ENCODE measurements at places on chromosomes 16 and 17. TPM values are rescaled to one million over a fixed set of nuclear protein-coding genes. Genes with fewer than 3 reads are reported as not detected.

DNA sequence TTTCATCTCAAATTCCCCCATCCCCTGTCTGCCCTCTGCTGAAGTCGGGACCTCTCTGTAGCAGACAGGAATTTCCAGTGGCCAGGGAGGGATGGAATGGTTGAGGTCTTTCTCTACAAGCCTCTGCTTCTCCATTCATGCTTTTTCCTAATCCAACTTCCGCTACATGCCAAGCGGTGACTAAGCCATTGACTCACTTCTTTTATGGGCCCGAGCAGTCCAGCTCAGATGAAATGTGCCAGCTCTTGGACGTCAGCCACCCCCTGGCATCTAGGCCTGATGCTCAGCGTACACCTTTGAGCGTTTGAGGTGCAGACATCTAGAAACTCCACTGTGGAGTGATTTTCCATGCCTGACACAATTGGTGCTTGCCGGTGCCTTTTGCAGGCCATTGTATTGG, 40.7 kb upstream of the GPR139 start:
- no peak overlapping the region for H3K27ac ChIP-seq
- H3K36me3 ChIP-seq = no peaks in the 10 kb centered on the region
- no peak overlapping the region for H3K4me3 ChIP-seq
- DNase-seq = no peak

GRCh38 chr16:10556236-10556635, 24.2 kb downstream of the EMP2 start:
- H3K4me3 ChIP-seq = no peak overlapping the region
- H3K27ac ChIP-seq = no peak overlapping the region
- no peak for DNase-seq
- no peaks in the 10 kb centered on the region for H3K27me3 ChIP-seq
- H3K36me3 ChIP-seq = 0 out of 2 replicates have a peak, but pooled peaks cover 10% of the 10 kb centered on the region
- peaks cover 37% of the 10 kb centered on the region for H3K4me1 ChIP-seq

- no peak overlapping the region for H3K4me3 ChIP-seq
- no peak overlapping the region for H3K27ac ChIP-seq
- peaks cover 16% of the 10 kb centered on the region for H3K4me1 ChIP-seq
Observed at GRCh38 chr17:78324391-78325075, 35.3 kb downstream of the SOCS3 start.

DNA sequence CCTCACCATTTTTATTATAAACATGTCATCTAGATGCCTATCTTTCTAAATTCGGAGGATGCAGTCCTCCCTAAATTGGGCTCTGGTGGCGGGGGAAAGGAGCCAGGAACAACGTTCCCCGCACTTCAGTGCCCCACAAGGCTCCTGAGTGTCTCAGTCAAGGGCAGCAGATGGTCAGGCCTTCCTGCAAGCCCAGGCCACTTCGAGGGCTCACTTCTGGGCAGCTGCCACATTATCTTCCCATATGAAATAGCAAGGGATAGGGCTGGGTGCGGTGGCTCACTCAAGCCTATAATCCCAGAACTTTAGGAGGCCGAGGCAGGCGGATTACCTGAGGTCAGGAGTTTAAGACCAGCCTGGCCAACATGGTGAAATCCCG, 32.3 kb downstream of the FBXO31 start:
- H3K36me3 ChIP-seq = no peaks in the 10 kb centered on the region
- H3K27ac ChIP-seq = no peak overlapping the region
- H3K27me3 ChIP-seq = no peaks in the 10 kb centered on the region
- H3K4me1 ChIP-seq = no peaks in the 10 kb centered on the region

DNA sequence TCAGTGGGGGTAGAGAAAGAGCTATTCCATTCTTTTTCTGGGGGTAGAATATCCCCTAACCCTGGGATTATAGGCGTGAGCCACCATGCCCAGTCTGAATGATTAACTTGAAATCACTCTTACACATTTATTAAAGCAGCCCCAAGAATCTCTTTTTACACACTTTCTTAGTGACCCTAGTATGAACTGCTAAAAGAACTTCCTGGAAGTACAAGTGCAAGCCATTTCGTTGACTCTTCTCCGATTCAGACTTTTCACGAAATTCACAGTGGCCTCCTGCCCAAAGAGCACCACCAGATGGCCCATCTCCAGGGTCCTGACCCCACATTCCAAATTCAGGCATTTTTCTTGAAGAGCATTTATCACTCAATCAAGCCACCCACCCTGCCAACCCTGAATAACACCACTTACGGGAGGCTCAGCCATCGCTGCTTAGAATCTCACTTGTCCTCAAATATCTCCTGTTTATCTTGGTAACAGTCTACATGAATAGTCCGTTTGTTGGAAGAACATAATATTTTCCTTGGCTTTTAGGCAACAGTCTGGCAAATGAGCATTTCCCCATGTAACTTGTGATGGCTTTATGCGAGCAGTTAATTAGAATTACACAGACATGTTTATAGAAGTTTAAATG, 28.0 kb downstream of the ZNF423 start:
- peaks cover 94% of the 10 kb centered on the region for H3K27me3 ChIP-seq
- H3K27ac ChIP-seq = no peak overlapping the region
- H3K36me3 ChIP-seq = no peaks in the 10 kb centered on the region
- DNase-seq = no peak

- H3K36me3 ChIP-seq = no peaks in the 10 kb centered on the region
- DNase-seq = no peak
Observed at GRCh38 chr16:35411156-35411555, 1951.7 kb downstream of the TP53TG3F start.

GRCh38 chr16:72255786-72256185, 83.8 kb upstream of the PMFBP1 start:
- H3K36me3 ChIP-seq = no peaks in the 10 kb centered on the region
- H3K27me3 ChIP-seq = 0 out of 2 replicates have a peak, but pooled peaks cover 7% of the 10 kb centered on the region
- no peak overlapping the region for H3K4me3 ChIP-seq
- H3K27ac ChIP-seq = no peak overlapping the region
- H3K4me1 ChIP-seq = no peaks in the 10 kb centered on the region

GRCh38 chr16:7268182-7268581, 64.5 kb upstream of the RBFOX1 start:
- no peaks in the 10 kb centered on the region for H3K27me3 ChIP-seq
- no peak overlapping the region for H3K27ac ChIP-seq
- no peaks in the 10 kb centered on the region for H3K36me3 ChIP-seq
- no peak overlapping the region for H3K4me3 ChIP-seq

- H3K4me3 ChIP-seq = no peak overlapping the region
- H3K27ac ChIP-seq = no peak overlapping the region
- no peak for DNase-seq
Observed at GRCh38 chr16:1180549-1181403, 27.9 kb downstream of the CACNA1H start.

DNA sequence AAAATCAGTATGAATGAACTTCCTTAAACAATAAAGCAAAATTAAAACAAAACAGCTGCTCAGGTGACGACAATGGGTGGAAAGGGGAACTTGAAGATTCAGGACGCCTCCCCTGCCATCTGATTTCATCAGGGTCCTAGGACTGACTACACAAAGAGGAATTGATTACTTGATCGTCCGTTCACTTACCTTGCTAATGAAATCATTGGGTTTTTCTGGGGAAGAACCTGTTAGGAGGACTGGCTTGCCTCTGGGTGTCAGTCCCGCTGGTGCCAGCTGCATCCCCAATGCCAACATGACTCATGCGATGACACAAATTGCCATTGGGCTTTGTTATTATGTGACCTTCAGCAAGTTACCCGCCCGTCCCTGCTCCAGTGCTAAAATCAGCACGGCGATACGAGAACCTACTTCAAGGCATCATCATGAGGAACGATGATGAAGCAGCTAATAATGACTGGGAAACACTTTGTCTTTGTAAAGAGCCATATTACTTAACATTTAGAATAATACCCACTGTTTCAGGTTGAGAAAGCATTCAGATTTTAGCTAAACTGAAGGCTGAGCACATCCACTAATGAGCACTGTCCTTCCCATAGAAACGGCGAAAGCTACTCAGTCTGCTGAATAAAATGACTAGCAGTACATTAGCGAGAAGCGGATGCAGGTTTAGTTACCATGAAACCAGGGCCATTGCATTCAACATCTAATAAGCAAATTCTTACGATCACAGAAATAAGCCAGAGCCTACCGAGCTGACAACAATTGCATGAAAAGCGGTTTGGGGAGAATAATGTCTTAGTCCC, 139.4 kb downstream of the ZFHX3 start:
- no peak overlapping the region for H3K4me3 ChIP-seq
- H3K27me3 ChIP-seq = no peaks in the 10 kb centered on the region
- no peak for DNase-seq
- no peak overlapping the region for H3K27ac ChIP-seq

- H3K27me3 ChIP-seq = no peaks in the 10 kb centered on the region
- H3K4me3 ChIP-seq = no peak overlapping the region
- peaks cover 41% of the 10 kb centered on the region for H3K4me1 ChIP-seq
- H3K36me3 ChIP-seq = no peaks in the 10 kb centered on the region
Observed at GRCh38 chr16:57898961-57899360, 72.0 kb downstream of the CNGB1 start.

- H3K36me3 ChIP-seq = no peaks in the 10 kb centered on the region
- H3K4me1 ChIP-seq = peaks cover 11% of the 10 kb centered on the region
- no peak overlapping the region for H3K27ac ChIP-seq
Observed at GRCh38 chr16:50275428-50276325, 9.3 kb downstream of the ADCY7 start.

- H3K4me1 ChIP-seq = peaks cover 8% of the 10 kb centered on the region
- peaks cover 21% of the 10 kb centered on the region for H3K27me3 ChIP-seq
- H3K36me3 ChIP-seq = no peaks in the 10 kb centered on the region
- H3K4me3 ChIP-seq = no peak overlapping the region
Observed at GRCh38 chr16:87178977-87179376, 138.2 kb downstream of the C16orf95 start.

DNA sequence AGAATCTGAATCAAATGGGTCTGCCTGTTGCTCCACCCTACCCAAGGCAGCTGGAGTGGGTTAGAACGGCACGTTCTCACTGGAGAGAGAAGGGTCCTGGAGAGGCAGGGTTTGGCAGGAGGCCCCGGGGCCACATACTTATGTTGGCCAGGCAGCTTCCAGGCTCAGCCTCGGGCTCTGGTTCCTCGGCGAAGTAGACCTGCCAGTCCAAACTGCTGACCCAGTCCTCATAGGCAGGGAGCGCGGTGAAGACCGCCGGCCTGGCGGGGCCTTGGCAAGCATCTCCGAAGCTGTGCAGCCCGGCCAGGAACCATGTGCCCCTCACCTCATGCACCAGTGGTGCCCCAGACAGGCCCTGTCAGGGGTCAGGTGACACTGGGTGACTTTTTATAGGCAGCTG, 4.8 kb downstream of the PRSS53 start:
- H3K36me3 ChIP-seq = peaks cover 5% of the 10 kb centered on the region
- no peaks in the 10 kb centered on the region for H3K27me3 ChIP-seq
- DNase-seq = no peak
- no peaks in the 10 kb centered on the region for H3K4me1 ChIP-seq
- H3K4me3 ChIP-seq = no peak overlapping the region

DNA sequence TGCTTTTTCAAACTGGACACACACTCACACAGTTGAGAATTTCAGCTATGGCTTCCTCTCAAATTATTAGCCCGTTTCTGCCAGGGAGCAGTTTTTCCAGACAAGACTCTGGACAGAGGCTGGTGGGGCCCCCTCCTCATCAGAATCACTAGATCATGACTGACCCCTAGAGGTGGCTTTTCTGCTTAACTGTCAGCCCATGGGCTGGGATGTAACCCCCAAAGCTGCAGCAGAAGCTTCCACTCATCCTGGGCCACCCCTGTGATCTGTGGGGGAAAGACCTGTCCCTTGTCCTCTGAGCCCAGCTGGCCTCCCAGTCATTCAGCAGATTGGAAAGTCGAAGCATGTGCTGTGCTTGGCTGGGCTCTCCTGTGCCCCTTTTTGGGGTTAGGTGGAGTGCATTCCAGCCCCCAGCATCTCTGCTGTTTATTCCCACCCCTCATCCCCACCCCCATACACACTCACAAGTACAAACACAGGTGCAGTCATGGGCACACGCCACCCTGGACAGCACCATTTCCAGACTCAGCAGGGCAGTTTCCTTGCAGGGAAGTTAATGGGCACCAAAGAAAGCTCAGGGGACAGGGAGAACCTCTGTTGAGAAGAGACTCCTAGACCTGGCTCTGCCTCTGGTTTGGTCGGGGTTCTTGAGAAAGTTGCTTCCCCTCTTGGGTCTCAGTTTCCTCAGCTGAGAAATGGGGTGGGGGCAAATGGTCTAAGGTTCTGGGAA, 77.6 kb upstream of the RBL2 start:
- peaks cover 58% of the 10 kb centered on the region for H3K27me3 ChIP-seq
- no peak for DNase-seq
- H3K36me3 ChIP-seq = no peaks in the 10 kb centered on the region
- no peak overlapping the region for H3K4me3 ChIP-seq
- no peaks in the 10 kb centered on the region for H3K4me1 ChIP-seq
- H3K27ac ChIP-seq = no peak overlapping the region

GRCh38 chr17:71407981-71408380, 712.8 kb upstream of the SOX9 start:
- DNase-seq = no peak
- H3K4me3 ChIP-seq = no peak overlapping the region
- peaks cover 42% of the 10 kb centered on the region for H3K4me1 ChIP-seq
- H3K27ac ChIP-seq = no peak overlapping the region
- no peaks in the 10 kb centered on the region for H3K36me3 ChIP-seq

GRCh38 chr16:48271728-48272127, 24.4 kb upstream of the ABCC11 start:
- H3K27ac ChIP-seq = no peak overlapping the region
- H3K4me1 ChIP-seq = no peaks in the 10 kb centered on the region
- no peak for DNase-seq
- no peaks in the 10 kb centered on the region for H3K27me3 ChIP-seq
- no peak overlapping the region for H3K4me3 ChIP-seq

DNA sequence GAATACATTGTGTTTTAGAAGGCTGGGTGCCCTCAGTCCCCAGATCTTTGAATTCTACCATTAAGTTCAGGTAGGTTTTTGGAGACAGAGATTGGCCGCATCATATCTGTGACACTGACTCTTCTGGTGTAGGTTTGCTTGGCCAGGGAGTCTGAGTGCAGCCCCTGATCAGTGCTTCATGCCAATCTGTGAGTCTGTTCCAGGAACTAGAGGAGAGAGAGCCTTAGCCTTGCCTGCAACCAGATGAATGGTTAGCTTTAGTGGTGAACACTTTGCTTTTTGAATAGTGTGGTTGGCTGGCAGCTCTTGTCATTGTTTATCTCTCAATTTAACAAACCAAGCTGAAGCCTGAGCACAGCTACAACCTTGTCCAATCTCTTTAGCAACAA, 87.8 kb downstream of the PLXDC1 start:
- no peak overlapping the region for H3K4me3 ChIP-seq
- H3K27ac ChIP-seq = no peak overlapping the region
- no peaks in the 10 kb centered on the region for H3K4me1 ChIP-seq
- no peak for DNase-seq

- H3K4me1 ChIP-seq = no peaks in the 10 kb centered on the region
- no peak overlapping the region for H3K4me3 ChIP-seq
- H3K27me3 ChIP-seq = no peaks in the 10 kb centered on the region
- H3K27ac ChIP-seq = no peak overlapping the region
Observed at GRCh38 chr17:52376137-52376536, 217.6 kb upstream of the CA10 start.

The SMIM22 gene
- total RNA-seq = 134 TPM

The EFCAB13 gene
- 3.2 TPM for total RNA-seq

The PLA2G10 gene
- 5.8 TPM for total RNA-seq

The KRT23 gene
- not detected for total RNA-seq

The HEATR9 gene
- total RNA-seq = not detected

The HNF1B gene
- not detected for total RNA-seq

The COX10 gene
- 16.2 TPM for total RNA-seq

The CDR2L gene
- 15.1 TPM for total RNA-seq

The MYLK3 gene
- 0.68 TPM for total RNA-seq

The BEAN1 gene
- 0.48 TPM for total RNA-seq
